ENCODE measurements at places on chromosomes 2 and 18. TPM values are rescaled to one million over a fixed set of nuclear protein-coding genes. Genes with fewer than 3 reads are reported as not detected.

GRCh38 chr2:40680547-40680946 is 228.7 kb upstream of the SLC8A1 start:
- H3K36me3 ChIP-seq: no peaks in the 10 kb centered on the region
- no peaks in the 10 kb centered on the region for H3K27me3 ChIP-seq
- H3K27ac ChIP-seq: no peak overlapping the region

SLC8A1 gene
- not detected for total RNA-seq

SNRNP27 gene
- total RNA-seq: 54.6 TPM

DNA sequence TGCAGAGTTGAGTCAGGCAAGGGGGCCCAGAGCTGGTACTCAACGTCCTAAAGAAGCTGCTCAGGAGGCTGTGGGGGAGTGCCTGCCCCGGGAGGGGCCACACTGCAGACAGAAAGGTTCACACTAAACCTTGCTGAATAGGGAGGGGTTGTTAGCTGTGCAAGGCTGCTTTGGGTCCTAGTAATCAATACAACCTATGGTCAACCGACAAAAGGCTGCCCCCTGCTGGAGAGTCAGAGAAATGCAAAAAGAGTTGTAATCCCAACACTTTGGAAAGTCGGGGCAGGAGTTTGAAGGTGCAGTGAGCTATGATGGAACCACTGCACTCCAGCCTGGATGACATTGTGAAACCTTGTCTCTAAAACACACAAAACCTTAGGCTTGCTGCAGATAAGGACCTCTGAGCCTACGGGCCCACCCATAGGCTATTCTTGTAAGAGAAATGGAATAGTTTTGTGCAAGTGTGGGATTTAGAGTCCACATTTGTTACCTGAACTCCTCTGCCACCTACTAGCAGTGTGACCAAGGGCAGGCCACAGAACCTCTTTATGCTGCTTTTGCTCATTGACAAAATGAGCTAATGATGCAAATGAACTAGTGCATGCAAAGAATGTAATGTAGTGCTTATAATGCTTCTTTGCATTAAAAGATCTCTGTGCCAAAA is 81.5 kb downstream of the PRPF40A start:
- peak; percentile 76 for DNase-seq
- H3K36me3 ChIP-seq: peaks cover 36% of the 10 kb centered on the region
- peaks cover 5% of the 10 kb centered on the region for H3K4me1 ChIP-seq
- H3K27ac ChIP-seq: no peak overlapping the region
- no peaks in the 10 kb centered on the region for H3K27me3 ChIP-seq

DNA sequence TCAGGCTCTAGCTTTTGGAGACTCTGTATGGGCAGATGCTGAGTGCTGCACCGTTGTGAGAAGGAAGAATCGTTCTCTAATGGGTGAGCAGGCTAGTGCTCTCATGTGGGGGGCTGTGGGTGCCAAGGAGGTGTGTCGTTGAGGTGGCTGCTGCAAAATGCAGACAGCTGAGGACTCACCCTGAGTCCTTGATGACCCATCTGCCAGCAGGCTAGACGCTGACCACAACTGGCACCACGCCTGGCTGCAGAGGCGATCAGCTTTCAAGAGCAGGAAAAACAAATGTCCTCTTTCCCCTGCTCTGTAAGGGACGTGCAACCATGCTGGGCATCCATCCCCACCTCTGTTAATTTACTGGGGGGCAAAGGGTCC is 48.2 kb downstream of the HAUS1 start:
- peaks cover 24% of the 10 kb centered on the region for H3K4me1 ChIP-seq
- H3K4me3 ChIP-seq: no peak overlapping the region
- H3K27me3 ChIP-seq: peaks cover 1% of the 10 kb centered on the region
- DNase-seq: no peak
- no peak overlapping the region for H3K27ac ChIP-seq

GRCh38 chr2:119996148-119996547 is 16.7 kb upstream of the EPB41L5 start:
- DNase-seq: peak; percentile 32
- H3K4me1 ChIP-seq: peaks cover 19% of the 10 kb centered on the region
- no peaks in the 10 kb centered on the region for H3K27me3 ChIP-seq
- H3K27ac ChIP-seq: no peak overlapping the region
- no peaks in the 10 kb centered on the region for H3K36me3 ChIP-seq
- H3K4me3 ChIP-seq: no peak overlapping the region

DNA sequence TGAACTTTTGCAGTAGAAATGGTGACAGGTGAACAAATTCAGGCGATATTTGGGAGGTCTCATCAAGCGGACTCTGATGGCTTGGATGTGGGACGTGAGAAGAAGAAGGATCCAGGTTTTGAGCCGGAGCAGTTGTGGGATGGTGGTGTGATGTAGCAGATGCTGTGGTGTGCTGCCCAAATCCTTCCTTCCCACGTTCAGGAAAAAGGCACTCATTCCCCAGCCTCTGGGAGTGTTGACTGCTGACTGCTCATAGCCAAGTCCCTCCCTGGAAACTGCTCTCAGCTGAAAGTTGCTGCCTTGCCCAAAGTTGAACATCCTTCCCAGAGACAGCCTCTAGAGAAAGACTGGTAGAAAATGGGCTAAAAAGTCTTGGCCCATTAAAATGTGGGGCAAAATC is 890.3 kb upstream of the ACVR2A start:
- H3K27me3 ChIP-seq: no peaks in the 10 kb centered on the region
- H3K4me3 ChIP-seq: no peak overlapping the region

RFTN2 gene
- not detected for total RNA-seq

- no peaks in the 10 kb centered on the region for H3K36me3 ChIP-seq
- H3K27me3 ChIP-seq: no peaks in the 10 kb centered on the region
- H3K4me3 ChIP-seq: no peak overlapping the region
These were observed 61.7 kb upstream of the LCLAT1 start for GRCh38 chr2:30385327-30385726.

- H3K4me3 ChIP-seq: no peak overlapping the region
- H3K27ac ChIP-seq: no peak overlapping the region
- no peaks in the 10 kb centered on the region for H3K4me1 ChIP-seq
- H3K36me3 ChIP-seq: no peaks in the 10 kb centered on the region
These were observed 296.9 kb upstream of the SALL3 start for GRCh38 chr18:78682716-78683115.

- no peak overlapping the region for H3K27ac ChIP-seq
- no peak overlapping the region for H3K4me3 ChIP-seq
- H3K27me3 ChIP-seq: peaks cover 6% of the 10 kb centered on the region
- no peaks in the 10 kb centered on the region for H3K36me3 ChIP-seq
- no peak for DNase-seq
These were observed 45.0 kb downstream of the ARHGAP25 start for GRCh38 chr2:68779595-68779994.

DNA sequence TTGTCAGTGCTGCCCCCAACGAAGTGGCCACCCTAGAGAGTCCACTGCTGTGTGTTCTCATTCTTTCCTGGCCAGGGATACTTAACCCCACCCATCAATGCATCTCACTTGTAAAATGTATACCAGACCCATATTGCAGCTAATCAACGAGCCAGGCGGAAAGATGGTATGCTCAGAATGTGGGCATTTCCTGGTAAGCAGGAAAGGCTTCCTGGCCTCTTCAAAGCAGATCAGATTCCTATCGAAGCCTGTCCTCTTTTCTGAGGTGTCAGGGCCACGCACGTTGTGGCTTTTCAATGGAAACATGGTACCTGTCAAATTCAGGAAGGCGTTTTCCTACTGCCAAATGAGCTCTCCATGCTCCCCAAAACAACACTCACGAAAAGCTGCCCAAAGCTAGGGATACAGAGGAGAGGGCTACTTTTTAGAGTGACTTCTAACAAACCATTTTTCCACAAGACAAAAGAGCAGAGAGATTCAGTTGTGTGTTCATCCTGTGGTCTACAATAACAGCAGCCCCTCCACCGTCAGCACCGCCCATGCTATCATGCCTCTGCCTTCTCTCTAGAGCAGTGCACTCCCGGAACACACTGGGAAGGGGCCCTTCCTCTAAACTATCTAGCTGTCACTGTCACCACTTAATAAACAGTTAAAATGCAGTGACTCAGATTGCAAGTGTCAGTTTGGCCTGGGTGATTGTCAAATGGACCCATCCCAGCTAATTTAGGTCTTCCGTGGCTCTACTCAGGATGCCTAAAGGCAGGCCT is 535.1 kb downstream of the RNF144A start:
- no peak overlapping the region for H3K27ac ChIP-seq
- no peaks in the 10 kb centered on the region for H3K4me1 ChIP-seq
- no peaks in the 10 kb centered on the region for H3K36me3 ChIP-seq
- no peak for DNase-seq

C2orf81 gene
- 0.15 TPM for total RNA-seq

PLCL1 gene
- not detected for total RNA-seq

KLF11 gene
- total RNA-seq: 3.1 TPM

TUBA4A gene
- total RNA-seq: 1.3 TPM

DNA sequence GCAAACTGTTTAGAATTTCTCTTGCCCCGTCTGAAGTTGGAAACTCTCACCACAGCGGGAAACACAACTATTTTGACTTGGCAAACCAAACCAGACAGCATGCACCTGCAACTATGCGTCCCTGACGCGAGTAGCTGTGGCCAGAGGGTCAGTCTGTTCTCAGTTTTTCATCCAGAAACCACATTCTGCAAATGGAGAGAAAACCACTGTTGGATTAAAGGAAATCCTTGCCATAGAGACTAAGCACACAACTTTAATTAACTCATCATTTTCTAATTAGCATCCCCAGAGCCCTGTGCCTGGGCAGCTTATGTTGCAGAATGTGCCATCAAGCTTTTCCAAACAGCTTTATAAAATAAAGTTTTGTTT is 415.7 kb upstream of the TCF4 start:
- no peaks in the 10 kb centered on the region for H3K4me1 ChIP-seq
- no peak for DNase-seq
- no peak overlapping the region for H3K4me3 ChIP-seq

DNA sequence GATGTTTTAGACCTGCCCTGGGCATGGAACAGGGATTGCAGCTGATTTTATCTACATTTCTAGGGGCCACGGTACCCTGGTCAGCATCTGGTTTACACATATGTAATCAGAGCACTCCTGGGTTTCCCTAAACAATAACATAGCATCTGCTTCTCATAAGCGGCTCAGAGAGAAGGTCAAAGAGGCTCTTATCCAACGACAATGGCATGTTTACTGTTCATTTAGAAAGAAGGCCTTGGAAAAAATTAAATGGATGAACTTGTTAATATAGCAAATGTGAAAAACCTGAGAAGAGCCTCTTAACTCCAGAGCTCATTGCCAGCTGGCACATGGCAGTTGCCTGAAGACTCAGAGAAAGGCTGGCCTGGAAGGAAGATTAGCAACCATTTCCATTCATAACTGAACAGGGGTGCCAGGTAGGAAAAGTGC is 202.8 kb upstream of the THUMPD2 start:
- H3K36me3 ChIP-seq: no peaks in the 10 kb centered on the region
- no peak for DNase-seq
- H3K4me3 ChIP-seq: no peak overlapping the region
- no peak overlapping the region for H3K27ac ChIP-seq
- no peaks in the 10 kb centered on the region for H3K27me3 ChIP-seq

CDKL4 gene
- 0.29 TPM for total RNA-seq

FAP gene
- not detected for total RNA-seq

- H3K36me3 ChIP-seq: peaks cover 3% of the 10 kb centered on the region
- H3K27ac ChIP-seq: peak overlapping the region; percentile 89
- H3K27me3 ChIP-seq: no peaks in the 10 kb centered on the region
- H3K4me3 ChIP-seq: peak overlapping the region; percentile 89
These were observed 4.5 kb downstream of the ZFP36L2 start for GRCh38 chr2:43221763-43222474.

GRCh38 chr18:46274266-46274665 is 170.1 kb downstream of the HAUS1 start:
- no peaks in the 10 kb centered on the region for H3K4me1 ChIP-seq
- no peaks in the 10 kb centered on the region for H3K27me3 ChIP-seq
- no peak for DNase-seq
- H3K4me3 ChIP-seq: no peak overlapping the region
- no peak overlapping the region for H3K27ac ChIP-seq
